ENCODE measurements at places on chromosomes 7 and 10.

DNA sequence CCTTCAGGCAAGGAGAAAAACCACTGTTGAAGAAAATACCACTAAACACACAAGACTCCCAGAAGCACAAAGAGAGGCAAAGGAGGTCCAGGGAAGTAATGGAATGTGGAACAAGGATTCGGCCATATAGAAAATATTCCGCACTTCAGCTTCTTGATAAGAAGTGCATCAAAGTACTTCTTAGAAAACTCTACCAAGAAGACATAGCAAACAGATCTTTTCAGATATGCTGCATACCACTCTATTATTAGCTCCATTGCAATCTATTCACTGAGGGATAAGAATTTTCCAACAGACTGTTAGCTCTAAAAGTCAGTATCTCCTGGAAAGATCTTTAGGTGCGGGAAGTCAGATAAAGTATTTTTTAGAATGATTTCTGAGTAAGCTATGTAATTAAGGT lies 231.8 kb downstream of the WDR11 start:
- no peak for DNase-seq

DNA sequence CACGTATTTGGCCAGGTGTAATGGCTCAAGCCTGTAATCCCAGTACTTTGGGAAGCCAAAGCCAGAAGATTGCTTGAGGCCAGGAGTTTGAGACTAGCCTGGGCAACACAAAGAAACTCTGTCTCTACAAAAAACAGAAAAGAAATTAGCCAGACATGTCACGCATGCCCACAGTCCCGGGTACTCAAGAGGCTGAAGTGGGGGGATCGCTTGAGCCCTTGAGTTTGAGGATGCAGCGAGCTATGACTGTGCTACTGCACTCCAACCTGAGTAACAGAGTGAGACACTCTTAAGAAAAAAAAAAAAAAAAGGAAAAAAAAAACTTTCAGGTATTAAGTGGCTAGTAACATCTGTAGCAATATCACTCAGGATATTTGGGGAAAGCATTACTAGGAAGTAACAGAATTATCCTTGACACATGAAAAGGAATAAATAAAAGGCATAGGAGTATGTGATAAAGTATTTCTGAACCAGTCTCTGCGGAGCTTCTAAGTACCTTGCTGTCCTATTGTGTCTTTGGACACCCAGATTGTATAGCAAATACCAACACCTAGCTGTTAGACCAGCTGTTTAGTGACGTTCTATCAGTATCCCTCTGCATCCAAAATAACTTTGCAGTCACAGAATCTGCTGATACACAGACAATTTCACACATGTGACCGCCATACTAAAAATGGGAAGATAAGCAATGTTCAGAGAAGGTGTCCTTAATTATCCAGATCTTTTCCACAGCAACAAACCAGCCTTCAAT lies 74.4 kb downstream of the CYTH3 start:
- DNase-seq = no peak

DNA sequence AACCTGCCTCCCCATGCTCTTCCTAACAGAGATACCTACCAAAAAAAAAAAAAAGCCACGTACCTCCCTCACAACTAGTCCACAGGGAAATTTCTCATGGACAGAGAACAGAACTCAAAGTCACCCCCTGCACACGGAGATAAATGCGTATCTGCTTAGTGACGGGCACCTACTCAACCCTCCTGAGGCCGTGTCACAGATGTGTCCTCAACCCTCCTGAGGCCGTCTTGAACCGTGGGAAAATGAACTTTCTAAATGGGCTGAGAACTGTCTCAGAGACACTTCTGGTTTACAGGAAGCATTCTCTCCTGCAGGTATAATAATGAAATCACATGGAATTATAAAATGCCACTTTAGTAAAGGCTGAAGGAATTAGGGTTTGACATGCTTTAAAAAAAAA lies 155.9 kb downstream of the DIP2C start:
- no peak for DNase-seq

GRCh38 chr10:42767906-42768305 lies 14.7 kb upstream of the BMS1 start:
- DNase-seq = no peak

GRCh38 chr10:96673318-96674099 lies 46.8 kb downstream of the PIK3AP1 start:
- no peak for DNase-seq
